ENCODE measurements at places on chromosomes 7 and 10.

DNA sequence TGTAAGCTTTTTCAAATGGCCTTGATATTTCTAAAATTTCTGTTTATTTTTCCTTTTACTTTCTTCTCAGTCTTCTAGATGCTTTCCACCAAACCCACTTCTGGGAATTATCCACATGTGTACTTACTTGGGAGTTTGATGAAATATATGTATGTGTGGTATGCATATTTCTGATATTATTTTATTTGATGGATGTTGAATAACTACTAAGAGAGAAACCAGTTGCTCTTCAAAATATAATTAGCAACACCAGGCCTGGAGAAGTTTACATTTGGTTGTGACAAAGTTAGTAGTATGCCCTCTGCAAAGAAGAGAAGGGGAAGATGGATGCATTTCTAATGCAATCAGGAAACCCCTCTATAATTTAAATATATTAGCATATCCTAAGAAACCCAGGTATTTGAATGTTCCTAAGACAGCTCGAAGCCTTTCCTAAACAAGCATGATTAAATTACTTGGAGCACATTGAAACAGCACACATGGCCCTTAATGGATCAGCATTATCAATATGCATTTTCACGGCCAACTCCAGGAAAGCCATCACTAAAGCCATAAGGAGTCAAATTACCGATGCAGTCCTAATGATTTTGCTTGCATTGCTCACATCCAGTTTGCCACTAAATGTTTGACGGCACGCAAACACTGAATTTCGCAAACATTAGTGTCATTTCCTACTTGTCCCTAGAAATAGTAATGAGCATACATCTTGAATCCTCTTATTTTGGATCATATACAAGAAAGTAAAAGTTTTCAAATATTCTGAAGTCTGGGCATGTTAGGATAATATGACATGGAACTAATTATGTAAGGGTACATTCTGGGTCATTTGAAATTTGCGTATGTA, 393.8 kb downstream of the EXOC4 start:
- DNase-seq, result no peak

DNA sequence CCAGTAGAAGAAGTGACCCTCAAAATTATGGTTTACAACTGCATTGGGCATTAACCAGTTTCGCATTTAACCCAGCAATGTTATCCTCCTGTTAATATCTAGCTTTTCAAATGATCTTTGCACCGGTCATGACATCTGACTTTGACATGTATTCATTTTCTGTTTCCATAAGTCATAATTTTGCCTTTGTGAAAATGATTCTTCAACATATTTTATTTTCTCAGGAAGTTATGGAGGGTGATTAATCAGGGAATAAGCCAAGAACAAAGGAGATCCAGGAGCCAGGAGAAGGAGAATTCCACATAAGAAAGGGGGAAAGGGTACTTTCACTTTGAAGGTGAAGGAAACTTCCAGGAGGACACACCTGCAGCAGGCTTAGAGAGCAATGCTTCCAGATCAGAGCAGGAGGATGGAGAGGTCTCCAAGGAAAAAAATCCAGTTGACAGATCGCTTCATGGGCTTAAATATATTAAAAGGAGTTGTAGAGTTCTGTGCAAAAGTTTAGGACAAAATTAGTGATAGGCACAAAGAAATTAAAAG, 92.1 kb upstream of the FAM3C start:
- no peak for DNase-seq

GRCh38 chr7:137086896-137087295, 218.4 kb downstream of the CHRM2 start:
- no peak for DNase-seq

- DNase-seq, result peak; percentile 25
These were observed 56.1 kb downstream of the AUTS2 start for GRCh38 chr7:69654381-69654780.

DNA sequence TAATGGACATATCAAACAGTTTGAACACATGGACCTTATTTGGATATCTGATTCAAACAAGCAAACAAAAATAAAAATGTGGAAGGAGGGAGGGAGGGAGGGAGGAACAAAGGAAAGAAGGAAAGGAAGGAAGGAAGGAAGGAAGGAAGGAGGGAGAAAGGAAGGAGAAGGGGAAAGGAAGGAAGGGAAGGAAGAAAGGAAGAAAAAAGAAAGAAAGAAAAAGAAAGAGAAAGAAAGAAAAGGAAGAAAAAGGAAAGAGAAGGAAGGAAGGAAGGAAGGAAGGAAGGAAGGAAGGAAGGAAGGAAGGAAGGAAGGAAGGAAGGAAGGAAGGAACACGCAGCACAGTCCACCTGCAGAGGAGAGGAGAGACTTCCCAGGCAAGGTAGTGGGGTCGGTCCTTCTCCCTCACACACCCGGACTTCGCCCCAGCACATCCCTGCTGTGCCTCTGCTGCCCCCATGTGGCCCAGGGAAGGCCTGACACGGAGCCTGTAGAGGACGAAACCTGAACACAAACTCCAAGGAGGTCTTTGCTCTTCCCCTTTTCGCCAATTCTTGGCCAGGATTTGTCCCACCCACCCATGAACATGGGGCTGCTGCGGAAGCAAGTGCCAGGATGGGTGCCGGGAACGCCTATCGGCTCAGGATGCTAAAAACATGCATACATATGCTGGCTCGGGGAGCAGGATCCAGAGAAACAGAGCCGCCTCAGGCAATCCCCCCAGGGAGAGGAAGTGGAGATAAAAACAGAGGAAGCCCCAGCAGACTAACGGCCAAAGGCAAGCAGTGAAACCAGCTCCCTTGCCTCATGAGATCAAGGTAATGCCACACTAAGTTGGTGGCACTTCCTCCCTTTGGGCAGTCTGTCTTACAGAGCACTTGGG, 52.3 kb upstream of the DGKI start:
- DNase-seq, result peak; percentile 3

DNA sequence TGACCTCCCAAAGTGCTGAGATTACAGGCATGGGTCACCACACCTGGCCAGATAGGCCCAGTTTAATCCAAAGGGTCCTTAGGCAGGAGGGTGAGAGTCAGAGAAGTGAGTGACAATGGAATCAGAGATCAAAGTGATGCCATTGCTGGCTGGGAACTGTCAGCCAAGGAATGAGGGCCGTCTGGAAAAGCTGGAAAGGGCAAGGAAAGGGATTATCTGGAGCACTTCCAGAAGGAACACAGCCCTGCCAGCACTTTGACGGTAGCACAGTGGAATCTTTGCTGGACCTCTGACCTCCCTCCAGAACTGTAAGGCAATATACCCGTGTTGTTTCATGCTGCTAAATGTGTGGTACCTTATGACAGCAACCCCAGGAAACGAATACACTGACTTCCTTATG, 11.3 kb upstream of the TAS2R40 start:
- no peak for DNase-seq

DNA sequence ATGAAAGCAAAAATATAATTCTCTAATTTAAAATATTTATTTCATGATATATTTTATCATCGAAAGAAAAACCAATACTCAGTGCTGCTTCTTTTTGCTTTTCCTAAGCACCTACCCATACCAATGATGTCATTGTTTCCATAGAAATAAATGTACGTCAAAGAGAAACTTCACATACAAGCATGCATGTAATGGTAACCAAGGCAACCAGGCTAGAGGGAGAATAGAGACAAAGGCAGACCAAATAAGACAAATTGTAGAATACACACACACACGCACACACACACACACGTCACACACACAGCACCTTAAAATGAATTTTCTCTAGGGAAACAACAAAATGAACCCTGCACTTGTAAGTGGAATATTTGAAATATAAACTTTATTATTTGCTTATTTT, 75.5 kb downstream of the MACC1 start:
- no peak for DNase-seq

DNA sequence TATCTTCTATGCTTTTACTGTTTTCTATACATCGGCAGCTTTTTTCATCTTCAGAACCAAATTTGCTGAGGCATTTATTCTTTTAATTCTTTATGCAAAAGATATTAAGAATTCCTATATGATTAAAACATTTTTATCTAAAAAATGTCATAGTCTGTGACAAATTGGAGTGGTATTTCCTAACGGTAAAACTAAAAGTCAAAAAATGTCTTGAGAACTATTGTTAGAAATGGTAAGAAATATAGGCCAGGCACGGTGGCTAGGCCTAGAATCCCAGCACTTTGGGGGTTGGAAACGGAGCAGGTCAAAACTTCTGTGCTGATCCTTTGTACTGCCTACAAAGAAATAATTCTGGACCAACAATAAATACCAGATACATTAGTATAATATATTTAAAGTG, 57.7 kb upstream of the PRR15 start:
- DNase-seq, result no peak

- DNase-seq, result no peak
These were observed 29.2 kb downstream of the COPG2 start for GRCh38 chr7:130639388-130639787.

DNA sequence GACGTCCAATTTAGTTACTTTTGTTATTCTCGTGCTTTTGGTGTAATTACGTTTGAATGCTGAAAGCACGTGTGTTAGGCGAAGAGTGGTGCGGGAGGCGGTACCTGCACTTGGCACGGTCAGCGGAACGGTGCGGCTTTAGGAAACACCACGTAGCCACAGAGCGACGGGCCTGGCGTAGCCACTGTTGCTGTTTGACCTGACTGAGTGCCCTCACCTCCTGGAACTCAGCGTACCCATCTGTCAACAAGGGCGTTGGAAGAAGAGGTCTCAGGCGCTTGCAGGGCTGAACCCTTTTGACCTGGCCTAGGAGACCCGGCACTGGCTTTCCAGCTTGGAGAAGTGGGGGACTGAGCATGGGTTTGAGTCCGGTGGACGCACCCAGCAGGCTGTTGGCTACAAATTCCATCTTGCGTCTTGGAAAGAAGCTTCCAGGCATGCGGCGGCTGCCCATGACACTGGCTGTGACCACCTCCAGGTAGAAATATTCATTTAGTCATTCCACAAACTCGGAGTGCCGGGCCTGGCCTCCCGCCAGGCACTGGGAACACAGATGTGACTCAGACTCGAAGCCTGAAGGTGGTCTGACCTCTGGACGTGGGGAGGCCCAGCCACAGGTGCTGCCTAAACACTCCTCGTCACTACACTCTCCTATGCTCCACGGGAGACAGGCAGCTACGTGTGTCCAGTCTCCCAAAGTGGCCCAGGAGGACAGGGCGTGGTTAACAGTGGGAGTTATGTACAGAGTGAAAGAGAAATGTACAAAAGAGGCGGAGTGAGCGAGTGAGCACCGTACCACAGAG, 22.2 kb downstream of the FAM20C start:
- no peak for DNase-seq

DNA sequence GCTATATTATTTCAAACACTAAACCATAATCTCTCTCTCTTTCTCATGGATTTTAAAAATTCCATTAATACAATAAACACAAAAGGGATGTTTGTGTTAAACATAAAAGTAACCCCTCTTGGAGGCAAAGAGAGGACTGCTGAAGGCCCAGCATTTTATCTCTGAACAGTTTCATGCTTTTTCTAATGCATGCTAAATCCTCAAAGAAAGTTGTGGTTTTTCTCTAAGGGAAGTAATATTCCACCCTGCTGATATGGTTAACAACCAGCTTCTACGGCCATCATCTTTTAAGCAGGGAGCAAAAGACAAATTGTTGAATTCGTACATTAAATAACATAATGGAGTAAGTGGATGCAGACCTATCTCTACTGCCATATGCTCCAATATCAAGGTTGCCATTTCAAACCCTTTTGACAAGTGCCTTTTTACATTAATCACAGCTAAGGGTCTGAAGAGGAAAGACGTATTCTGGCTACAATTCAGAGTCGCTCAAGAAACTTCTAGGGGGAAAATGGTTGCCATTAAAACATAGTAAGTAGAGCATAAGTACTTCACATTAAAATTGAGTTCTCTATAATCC, 103.1 kb downstream of the SLC25A13 start:
- no peak for DNase-seq

DNA sequence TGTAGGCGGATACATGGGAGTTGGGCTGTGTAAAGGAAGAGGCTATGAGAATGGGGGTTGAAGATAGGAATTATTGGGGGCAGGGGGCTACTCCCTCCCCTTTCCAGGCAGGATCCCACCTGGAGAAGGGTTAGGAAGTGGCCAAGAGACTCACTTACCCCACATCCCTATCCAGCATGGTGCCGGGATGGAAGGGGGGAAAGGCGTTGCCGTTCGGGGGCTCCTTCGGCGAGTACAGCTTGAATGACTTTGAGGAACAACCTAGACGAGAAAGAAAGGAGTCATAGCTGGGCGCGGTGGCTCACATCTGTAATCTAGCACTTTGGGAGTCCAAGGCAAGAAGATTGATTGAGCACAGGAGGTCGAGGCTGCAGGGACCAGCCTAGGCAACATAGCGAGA, 8.9 kb downstream of the LDB1 start:
- no peak for DNase-seq

- DNase-seq, result no peak
These were observed 51.3 kb upstream of the FAM180A start for GRCh38 chr7:135799881-135800280.

- DNase-seq, result no peak
These were observed 176.1 kb upstream of the KLF14 start for GRCh38 chr7:130909881-130910672.

DNA sequence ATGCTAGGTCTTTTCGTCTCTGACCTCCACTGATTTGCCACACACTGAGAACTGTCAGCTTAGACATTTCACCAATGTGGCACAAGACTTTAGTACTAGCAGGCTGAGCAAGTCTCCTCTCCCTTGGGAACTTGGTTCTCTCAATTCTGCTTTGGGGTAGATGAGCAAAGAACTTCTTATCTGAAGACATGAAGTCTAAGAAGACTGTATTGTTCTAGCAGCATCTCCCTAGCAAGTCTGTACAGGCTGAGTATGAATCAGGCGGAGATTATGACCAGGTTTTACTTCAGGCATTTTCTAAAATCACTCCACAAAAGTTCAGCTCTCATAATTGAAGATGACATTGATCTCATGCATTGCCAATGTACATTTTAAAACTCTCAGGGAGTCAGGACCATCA, 23.8 kb upstream of the STN1 start:
- DNase-seq, result no peak

- no peak for DNase-seq
These were observed 40.3 kb downstream of the PDZD8 start for GRCh38 chr10:117334926-117335325.

GRCh38 chr10:12504176-12504575, 154.8 kb downstream of the CAMK1D start:
- no peak for DNase-seq

DNA sequence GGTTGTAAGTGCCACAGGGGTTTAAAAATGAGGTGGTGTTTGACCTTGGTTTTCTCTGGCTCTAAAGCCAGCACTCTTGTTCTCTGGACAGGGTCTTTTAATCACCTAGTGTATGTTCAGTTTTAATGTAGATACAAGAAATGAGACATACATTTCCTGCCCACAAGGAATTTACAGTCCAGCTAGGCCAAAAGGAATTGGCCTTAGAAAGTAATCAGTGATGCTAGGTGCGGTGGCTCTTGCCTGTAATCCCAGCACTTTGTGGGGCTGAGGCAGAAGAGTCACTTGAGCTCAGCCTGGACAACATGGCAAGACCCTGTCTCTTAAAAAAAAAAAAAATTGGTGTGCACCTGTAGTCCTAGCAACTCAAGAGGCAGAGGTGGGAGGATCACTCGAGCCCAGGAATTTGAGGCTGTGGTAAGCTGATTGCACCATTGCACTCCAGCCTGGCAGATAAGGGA, 100.2 kb downstream of the LRMDA start:
- no peak for DNase-seq

DNA sequence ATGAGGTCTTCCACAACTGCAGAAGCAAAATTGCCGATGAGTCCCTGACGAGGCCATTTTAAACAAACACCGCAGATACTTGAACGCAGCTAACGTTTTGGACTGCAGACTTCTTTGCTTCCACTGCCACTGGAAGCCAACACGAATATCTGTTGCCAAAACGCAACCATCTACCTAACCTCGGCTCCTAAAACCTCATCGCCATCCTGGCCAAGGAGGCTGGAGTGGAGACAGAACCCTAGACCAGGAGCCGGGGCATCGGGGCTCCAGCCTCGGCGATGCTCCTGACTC, 493 bp downstream of the WDR91 start:
- DNase-seq, result no peak

All from NCI-H510A (cell line).